ENCODE measurements at places on chromosomes 12 and 14. TPM values are rescaled to one million over a fixed set of nuclear protein-coding genes. Genes with fewer than 3 reads are reported as not detected.

DNA sequence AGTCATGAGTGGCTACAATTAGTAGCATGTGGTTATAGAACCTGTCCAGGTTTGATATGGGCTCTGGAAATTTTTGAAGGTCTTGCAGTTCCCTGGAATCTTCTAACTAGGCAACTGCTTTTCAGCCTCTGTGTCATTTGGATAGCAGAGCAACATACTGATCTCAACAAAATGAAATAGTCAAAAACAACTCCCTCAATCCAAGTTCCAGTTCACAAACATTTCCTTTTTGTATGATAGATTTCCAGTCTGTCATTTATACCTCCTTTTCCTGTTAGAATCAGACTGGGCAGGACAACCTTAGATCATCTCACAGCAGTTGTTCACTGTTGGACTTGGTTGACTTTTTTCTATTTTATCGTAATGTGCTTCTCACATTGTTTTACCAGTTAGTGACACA is 442.1 kb upstream of the PDE3A start:
- DNase-seq = no peak

DNA sequence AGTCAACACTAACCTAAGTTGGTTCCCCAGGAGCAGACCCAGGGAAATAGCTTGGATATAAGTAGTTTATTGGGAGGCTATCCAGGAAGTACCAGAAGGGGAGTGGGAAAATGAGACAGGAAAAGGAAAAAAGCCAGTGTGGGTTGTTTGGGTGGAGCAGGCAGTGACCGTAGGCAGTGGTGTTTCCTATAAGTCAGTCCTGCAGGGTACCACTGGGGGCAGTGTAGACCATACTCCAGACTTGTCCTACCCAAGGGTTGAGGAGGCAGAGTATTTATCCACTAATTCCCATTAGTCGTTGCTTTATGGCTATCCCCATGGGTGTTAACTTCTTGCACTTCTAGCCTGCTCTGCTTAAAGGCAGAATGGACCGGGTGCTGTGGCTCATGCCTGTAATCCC is 6.4 kb upstream of the CCDC60 start:
- no peak for DNase-seq

DNA sequence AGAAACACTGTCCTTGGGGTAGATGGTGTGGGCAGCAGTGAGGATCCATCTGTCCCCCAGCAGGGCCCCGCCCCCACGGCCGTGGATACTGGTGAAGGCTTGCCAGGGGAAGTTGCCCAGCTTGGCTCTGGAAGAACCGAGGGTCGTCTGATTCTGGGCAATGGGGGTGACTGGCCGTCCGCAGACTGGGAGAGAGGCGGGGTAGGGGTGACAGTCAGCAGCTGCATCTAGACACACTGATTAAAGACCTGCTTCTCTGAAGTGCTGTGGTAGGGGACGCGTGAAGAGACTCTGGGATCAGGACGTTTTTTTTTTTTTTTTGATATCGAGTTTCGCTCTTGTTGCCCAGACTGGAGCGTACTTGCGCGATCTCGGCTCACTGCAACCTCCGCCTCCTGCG is 4.7 kb upstream of the C1R start:
- no peak for DNase-seq

- no peak for DNase-seq
Observed at GRCh38 chr12:105733579-105733978, 403.1 kb downstream of the C12orf75 start.

DNA sequence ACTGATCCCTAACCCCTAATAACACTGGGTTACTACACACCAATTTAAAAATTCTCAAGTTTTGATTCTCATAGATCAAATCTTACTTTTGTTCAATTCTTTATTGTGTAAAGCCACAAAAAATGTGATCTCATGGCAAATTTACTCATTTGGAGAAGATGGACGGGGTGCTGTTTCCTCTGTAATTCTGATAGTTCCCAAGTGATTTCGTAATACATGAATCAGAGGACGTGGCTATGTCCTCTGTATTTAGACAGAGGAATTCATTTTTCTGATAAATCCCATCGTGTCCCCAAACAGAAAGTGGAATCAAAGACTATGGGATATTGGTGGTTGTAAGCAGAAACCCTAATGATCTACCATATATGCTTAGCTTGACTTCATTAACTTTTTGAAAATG is 76.6 kb upstream of the GNG2 start:
- no peak for DNase-seq

DNA sequence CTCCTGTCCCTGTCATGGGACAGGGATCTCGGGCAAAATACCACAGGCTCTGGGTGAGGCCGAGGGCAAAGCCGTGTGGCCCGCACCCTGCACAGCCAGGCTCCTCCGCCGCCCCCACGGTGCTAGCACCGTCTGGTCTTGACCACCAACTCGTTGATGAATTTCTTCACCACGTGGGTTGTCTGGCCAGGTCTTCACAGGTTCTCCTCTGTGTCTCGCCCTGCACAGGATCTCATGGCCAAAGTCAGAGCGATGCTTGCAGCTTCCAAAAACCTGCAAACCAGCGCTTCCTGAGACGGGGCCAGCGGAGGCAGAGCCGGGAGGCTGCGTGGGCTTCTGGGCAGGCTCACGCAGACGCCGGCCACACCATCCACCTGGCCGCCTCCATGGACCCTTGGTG is 29.0 kb upstream of the MMP17 start:
- DNase-seq = no peak

DNA sequence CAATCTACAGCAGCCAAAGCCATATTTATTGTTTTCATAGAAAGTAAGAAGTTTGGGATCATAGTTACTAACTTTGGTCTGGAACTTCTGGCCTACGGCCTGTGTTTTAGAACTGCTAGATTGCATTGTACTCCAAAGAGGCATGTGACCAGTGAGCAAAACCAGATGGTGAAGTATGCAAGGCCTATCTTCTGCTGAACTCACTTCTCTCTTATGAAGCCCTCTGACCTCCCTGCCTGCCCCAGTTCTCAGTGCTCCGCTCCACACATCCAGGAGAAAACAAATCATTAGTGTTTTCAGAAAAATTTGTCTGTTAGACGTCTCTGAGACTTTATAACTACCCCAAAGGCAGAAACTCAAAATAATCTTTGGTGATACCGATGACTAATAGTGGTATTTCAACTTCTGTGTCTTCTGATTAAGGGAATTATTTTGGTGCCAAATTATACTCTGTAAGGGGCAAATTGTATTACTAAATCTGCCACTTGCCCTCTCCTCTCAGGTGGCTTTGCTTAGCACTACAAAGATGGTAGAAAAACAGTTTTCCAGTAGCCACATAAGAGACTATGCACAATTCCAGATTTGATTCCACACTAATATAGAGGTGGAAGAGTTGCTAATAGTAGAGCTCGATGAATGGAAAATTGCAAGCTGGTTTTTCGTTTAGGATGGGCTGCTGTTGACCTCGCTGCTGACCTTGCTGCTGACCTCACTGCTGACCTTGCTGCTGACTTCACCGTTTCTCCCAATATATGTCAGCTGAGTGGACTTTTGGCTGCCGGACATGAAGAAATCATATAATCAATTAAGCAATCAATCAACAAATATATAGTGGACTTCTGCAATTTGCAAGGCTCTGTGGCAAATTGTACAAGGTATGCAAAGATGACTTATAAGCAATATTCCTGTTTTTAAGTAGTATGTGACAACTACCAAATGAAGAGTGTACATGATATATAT is 147.5 kb downstream of the KITLG start:
- DNase-seq = no peak

DNA sequence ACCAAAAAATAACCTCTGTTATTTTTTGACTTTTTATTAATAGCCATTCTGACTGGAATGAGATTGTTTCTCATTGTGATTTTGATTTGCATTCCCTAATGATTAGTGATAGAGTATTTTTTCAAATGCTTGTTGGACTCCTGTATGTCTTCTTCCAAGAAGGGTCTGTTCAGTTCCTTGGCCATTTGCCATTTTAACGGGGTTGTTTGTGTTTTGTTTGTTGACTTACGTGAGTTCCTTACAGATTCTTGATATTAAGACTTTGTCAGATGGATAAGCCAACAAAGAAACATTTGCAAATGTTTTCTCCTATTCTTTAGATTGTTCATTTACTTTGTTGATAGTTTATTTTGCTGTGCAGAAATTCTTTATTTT is 651.6 kb upstream of the LRFN5 start:
- no peak for DNase-seq

- no peak for DNase-seq
Observed at GRCh38 chr14:71444030-71444822, 488.0 kb upstream of the RGS6 start.

- no peak for DNase-seq
Observed at GRCh38 chr12:87728931-87729593, 300.1 kb downstream of the C12orf50 start.

DNA sequence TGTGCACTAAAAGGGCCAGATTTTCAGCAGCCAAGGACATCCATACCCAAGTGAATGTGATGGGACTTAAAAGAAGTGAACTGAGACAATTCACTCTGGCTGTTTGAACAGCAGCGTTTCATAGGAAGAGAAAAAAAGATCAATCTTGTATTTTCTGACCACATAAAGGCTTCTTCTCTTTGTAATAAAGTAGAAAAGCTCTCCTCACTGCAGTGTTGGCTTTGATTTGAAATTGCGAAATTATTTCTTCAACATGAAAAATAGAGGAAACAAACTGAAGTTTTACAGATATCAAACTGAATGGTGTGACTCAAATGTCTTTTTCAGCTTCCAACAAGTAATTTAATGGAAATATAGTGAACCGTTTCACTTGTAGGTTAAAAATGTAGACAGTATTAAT is 11.3 kb upstream of the KCNMB4 start:
- no peak for DNase-seq

DNA sequence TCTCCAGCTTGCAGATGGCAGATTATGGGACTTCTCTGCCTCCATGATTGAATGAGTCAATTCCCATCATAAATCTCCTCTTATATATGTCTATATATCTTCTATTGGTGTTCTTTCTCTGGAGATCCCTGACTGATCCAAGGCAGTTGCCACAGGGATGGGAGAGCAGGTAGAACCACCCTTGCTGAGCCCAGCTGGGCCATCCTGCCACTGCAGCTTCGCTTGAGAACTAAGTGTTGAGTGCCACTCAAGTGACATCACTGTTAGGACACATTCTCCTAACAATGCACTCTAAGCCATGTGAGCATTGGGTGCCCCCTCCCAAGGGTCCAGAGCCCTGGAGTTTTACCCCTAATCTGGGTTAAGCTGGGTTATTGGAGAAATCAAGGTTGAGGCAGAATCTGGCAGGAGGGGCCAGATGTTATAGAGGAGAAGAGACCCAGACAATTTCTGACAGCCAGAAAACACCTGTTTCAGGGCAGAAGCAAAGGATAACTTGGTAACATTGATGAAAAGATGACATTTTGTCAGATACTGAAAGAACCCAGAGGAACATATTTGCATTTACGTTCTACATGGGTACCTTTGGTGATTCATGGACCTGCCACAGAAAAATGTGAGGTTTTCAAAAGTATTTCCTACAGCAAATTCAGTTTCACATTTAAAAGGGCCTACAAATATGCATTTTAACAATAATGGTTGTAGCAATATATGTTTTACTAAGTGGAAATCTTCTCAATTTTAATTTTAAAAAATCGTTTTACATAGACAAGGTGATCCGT is 57.2 kb upstream of the MAX start:
- no peak for DNase-seq

DNA sequence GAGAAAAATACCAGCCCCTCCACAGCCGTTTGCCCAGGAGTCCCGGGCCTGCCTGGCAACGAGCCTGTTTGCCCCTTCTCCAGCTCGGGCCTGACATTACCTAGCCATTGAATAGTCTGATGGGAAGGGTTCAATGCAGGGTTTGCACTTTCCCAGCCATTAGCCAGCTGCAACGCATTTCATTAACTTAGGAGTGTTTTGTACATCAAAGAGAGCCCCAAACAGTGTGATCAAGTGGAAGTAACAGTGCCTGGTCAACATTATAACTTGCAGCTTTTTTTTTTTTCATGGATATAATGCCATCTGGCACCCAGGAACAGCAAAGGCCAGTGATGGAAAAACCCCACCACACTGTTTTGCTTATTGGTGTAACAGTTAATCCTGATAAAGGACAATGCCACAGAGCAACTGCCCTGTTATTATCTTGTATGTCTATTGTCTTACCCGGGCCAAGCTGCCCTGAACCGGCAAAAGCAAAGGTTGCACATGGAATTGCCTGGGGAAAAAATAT is 38.0 kb downstream of the BTG1 start:
- no peak for DNase-seq

DNA sequence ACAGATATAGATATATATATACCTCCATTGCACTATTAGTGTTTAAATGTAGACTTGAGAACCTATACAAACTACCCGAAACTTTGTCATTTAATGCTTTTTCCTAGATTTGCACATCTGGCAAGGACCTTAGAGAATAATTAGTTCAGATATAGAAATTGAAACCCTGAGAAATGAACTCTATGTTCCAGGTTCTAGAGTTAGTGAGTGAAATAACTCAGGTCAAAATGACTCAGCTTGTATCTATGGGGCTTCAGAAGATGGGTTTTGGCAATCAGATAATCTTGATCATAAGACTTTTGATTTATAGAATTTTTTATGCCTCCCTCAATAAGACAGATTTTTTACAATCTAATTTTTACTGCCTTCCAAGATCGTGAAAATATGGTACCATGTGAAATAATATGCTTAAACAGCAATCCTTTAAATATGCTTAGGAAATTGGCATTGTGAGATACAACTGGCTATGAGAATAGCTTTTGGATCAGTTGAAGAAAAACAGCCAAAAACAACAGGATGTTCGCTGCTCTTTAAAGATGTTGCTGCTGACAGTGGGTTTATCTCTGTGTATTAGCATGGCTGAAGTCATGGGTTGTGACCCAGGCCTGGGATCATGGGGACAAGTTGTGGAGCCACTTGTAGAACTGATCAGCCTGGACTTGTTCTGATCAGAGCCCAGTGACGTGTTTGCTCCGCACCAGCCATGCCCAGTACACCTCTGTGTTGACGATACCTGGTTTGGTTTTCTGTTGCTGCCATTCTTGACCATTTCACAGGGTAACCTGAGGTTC is 63.6 kb downstream of the TTLL5 start:
- no peak for DNase-seq

GRCh38 chr12:42070036-42070435 is 74.6 kb downstream of the GXYLT1 start:
- peak; percentile 15 for DNase-seq

DNA sequence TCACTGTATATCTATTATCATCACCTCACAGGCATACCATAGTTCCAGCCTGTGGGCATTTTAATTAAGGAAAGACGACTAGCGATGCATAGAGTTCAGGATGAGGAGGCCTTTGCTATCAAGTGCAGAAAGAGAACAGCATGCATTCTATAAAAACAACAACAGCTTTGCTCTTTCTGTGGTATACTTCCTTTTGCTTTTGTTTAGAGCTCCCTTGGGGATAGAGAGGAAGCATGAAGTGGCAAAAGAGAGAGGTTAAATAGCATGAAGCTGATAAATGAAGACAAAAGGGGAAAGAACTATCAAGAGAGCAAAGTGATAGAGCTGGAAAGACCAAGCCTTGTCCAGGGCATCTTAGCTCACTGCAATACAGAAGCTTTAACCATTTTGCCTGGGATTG is 23.5 kb downstream of the IFNG-AS1 start:
- DNase-seq = no peak

EXOC3L4 gene
- 1.2 TPM for polyA plus RNA-seq

CMKLR1 gene
- polyA plus RNA-seq = not detected

SERPINA10 gene
- polyA plus RNA-seq = 0.04 TPM

ANKS1B gene
- 4.0 TPM for polyA plus RNA-seq

ATN1 gene
- polyA plus RNA-seq = 54.6 TPM

APOF gene
- 0.07 TPM for polyA plus RNA-seq

CFAP73 gene
- polyA plus RNA-seq = not detected

TMPRSS12 gene
- polyA plus RNA-seq = 0.07 TPM

KRT77 gene
- not detected for polyA plus RNA-seq

WBP11 gene
- polyA plus RNA-seq = 58.2 TPM

Measured in muscle of arm (tissue), 14 donors.